ENCODE measurements at places on chromosomes 12 and 14.

DNA sequence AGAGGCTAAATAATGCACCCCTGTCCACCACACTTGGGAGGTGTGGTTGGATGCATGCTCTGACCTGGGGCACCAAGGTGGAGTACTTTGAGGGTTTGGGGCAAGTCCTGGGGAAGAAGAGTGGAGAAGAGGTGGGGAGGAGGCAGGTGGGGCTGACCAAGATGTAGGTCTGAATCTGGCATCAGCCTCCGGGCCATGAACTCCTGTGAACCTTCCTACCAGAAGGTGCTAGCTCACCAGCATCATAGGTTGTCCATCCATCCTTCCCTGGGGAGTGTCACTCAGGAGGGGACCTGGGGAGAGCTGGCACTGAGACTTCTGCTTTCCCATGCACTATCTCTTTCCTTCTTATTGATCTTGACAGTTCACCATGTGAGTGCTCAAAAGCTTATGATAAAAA is 13.6 kb upstream of the EMP1 start:
- DNase-seq = no peak

GRCh38 chr12:132076711-132077110 is 67.4 kb downstream of the DDX51 start:
- DNase-seq = no peak

GRCh38 chr14:94048691-94049624 is 22.8 kb downstream of the OTUB2 start:
- DNase-seq = no peak

GRCh38 chr14:71415404-71415690 is 508.1 kb downstream of the PCNX1 start:
- DNase-seq = no peak

- no peak for DNase-seq
These were observed at the start of gene KLHL33 for GRCh38 chr14:20435582-20436362. Gene KLHL33 (minus strand): TSS chr14:20436166. CDS start chr14:20435811, 355 bp downstream.

GRCh38 chr12:23775208-23775607 is 174.3 kb downstream of the SOX5 start:
- DNase-seq = no peak

DNA sequence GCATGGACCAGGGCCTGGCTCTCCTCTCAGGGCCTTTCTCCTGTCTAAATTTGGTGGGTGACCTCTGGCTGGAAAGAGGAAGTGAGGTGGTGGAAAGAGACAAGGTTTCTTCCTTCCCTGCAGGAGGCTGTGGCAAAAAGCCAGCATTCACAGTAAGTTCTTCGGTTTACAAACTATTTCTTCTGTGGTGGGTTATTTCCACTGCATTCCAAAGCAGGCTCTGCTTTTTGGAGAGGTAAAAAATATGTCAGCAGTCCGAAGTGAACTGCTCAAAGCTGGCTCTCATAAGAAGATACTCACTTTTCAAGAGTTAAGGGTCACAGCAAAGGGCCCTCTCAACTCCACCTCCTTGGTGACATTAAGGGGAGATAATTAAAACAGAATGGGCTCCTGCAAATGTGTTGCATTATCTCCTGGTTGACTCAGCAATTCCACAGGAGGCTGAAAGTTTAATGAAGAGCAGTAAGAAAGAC is 48.9 kb upstream of the POC1B start:
- no peak for DNase-seq

- peak; percentile 20 for DNase-seq
These were observed 20.0 kb downstream of the PROX2 start for GRCh38 chr14:74855945-74856344.

GRCh38 chr12:110576504-110576903 is 6.6 kb downstream of the PPTC7 start:
- no peak for DNase-seq

DNA sequence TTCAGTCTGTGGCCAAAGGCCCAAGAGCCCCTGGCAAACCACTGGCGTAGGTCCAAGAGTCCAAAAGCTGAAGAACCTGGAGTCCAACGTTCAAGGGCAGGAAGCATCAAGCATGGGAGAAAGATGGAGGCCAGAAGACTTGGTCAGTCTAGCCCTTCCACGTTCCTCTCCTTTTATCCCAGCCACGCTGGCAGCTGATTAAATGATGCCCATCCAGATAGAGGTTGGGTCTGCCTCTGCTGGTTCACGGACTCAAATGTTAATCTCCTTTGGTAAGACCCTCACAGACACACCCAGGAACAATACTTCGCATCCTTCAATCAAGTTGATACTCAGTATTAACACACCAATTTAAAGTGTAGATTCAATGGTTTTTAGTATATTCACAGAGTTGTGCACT is 21.1 kb upstream of the OS9 start:
- no peak for DNase-seq

DNA sequence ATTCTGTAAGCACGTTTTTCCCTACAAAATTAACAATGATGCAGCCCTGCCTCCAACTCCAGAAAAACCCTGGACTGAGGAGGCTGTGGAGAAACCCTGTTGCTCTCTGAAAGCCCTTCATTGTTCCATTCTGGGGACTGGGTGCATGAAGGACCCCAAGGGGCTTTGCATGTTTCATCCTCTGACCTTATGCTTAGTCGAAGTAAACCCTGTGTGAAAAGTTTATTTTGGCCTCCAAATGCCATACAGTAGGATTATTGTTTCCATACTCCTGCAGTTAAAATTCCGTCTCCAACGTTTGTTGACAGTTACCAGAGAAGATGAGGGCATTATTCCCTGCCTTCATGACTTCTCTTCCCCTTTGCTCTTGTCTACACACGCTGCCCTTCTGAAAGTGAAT is 46.0 kb downstream of the CKB start:
- no peak for DNase-seq

DNA sequence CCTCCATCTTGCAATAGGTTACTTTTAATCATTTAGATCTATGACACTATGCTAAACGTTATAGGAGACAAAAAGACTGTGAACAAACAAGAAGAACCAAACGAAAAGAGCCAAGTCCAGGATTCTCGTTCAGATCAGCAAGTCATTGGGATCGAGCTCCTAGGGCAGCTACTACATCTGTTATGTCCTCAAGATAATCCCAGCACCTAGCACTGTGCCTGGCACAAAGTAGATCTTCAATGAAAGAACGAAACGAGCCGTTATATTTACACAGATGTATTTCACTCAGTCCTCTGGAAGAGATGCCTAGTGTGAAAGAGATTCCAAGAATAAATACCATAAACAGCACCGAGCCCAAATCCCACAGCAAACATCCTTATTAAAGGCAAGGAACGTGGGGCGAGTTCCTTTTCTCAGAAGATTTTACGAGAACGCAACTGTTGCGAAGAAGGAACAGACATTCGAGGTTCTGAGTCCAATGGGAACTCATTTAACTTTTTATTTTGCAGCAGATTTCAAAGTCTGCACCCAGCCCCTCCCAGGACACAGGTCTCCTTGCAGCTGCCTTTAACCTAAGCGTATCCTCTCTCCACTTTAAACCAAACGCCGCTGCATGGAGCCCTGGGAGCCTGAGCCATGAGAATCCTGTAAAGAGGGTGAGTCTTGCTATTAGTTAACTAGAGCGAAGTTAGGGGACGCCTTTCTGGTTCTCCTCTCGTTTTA is 544 bp upstream of the TDP1 start:
- DNase-seq = no peak

GRCh38 chr12:13505224-13505623 is 308.7 kb downstream of the EMP1 start:
- DNase-seq = no peak

- no peak for DNase-seq
These were observed 2.0 kb upstream of the ARHGEF25 start for GRCh38 chr12:57609101-57609780.

DNA sequence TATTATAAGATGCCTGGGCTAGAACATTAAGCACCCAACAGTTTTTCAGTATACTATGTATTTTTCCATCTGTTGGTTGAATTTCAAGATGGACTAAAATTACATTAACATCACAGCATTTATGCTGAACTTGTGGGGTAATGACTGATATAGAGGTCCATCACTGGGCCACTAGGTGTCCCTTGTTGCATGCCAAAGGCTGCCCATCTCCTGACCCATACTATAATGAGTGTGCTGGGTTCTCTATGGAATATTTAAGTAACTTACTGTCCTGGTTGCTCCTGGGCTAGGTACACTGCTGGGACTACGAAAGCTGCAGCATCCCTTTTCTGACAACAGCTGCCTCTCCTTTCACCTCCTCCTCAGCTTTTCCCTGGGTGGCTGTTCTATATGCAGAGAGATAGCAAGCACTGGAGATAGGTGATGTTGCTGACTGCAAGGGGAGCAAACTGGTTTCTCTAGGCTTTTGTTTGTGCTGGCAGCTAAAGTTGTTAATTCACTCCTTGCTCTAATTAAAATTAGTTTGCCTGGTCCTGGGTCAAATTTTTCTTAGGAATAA is 138.6 kb upstream of the TRHDE start:
- DNase-seq = no peak

DNA sequence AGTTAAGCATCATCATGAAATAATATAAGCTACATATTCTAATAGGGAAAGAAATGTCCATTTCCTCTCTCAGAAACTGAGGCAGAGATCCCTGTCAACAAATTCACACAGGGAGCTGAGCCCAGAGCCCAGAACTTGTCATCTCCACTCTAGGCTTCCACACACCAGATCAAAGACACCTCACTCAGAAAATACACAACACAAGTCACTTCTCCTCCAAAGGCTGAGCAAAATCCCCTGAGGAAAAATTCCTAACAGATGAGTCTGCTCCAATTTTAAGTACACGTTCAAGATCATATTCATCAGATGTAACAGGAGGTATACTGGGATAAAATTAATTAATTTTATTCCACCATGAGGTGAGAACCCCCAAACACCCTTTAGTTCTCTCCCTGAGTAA is 227.3 kb downstream of the DPF3 start:
- no peak for DNase-seq

GRCh38 chr12:9761419-9761781 is 699 bp upstream of the CD69 start:
- DNase-seq = no peak

GRCh38 chr12:115160271-115161128 is 476.5 kb upstream of the TBX3 start:
- DNase-seq = peak; percentile 64

DNA sequence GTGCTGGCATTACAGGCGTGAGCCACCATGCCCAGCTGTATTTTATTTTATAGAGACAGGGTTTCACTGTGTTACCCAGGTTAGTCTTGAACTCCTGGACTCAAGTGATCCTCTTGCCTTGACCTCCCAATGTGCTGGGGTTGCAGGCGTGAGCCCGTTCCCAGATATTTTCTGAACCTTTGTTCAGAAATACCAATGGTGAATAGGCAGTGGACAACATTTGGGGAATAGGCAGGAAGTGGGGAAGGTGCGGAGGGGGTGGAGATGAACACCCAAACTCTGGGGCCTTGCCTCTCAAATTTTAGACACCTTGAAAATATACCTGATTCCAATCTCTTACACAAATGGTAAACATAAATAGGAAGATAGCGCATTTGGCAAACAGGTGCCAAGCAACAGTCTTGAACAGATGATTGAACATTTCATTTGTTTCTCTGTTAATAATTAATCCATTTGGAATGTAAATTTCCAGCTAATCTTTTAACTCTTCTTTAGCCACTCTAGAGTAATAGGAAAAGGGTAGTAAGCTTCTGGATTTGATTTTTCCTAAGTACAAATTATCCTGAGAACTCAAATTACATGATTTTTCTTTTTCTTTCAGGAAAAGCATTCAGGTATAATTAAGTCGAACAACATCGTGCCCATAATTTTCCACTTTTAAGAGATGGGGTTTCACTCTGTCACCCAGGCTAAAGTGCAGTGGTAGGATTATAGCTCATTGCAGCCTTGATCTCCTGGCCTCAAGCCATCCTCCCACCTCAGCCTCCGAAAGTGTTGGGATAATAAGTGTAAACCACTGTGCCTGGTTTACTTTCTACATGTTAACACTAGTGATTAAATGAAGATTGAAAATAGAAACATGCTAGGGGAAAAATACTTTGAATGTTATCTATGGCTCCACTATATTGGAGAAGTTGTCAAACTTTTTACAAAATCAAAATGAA is 22.9 kb upstream of the RNF34 start:
- DNase-seq = no peak

DNA sequence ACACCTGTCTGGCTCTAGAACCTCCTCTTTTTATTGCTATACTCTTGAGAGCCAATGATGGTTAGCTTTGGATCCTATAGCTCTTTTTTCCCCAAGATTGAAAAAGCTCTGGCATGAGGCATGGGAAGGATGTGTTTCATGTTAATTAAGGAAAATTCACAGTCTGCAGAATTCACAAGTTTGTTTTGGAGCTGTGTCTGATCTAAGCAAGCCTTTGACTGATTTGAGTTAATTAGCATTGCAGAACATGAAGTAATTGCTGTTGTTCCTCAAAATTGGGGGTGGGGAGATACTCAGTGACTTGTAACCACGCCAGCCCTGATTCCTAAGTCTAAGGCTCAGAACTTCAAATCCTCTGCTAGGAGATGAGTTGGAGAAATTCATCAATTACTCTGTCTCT is 205.0 kb downstream of the SUDS3 start:
- no peak for DNase-seq

DNA sequence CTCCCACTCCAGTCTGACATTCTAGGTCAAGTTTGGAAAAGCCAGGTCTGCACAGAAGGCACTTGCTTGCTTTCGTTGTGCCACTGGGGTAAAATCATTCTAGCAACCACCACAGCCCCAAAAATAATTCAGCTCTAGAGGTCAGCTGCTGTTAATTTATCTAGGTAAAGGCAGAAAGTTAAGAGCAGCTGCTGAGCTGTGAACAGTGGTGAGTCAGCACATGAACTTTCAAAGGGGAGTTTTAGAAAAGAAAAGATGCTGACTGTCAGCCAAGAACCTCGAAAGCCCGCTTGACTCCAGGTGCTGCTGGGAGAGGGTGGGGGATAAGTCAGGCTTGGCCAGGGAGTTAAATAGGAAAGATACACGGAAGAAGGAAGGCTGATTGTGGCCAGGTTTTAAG is 12.7 kb downstream of the CCDC197 start:
- no peak for DNase-seq

DNA sequence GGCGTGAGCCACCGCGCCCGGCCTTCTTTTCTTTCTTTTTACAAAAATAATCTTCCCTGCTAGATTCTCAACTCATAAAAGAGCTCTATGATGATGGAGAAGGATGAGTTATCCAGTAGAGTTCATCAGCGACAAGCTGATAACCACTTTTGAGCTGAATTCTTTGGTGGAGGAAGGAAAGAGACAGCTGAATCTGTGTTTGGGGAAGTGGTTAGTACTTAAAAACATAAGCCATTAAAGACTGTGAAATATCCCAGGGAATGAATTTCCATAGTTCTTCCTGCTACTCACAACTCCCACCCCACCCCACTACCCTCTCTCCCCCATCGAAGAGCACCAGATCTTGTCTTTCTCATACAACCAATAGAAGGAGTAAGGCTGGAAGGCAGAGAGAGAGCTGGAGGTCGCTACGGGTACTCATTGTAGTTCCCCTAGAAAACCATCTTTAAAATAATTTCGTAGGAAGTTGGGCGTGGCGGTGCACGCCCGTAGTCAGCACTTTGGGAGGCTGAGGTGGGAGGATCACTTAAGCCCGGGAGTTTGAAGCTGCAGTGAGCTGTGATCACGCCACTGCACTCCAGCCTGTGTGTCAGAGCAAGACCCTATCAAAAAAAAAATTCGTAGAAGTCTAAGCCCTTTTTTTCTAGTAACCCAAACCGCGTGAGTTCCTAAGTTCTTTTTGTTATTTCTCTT is 647 bp upstream of the ESPL1 start:
- no peak for DNase-seq
